Anterior cingulate cortex (tissue), 58 donors: ENCODE measurements at places on chromosomes 16 and 17.

GRCh38 chr17:17810084-17810894, 26.5 kb downstream of the SREBF1 start:
- DNase-seq, result no peak

GRCh38 chr17:70270554-70270953, 101.2 kb downstream of the KCNJ2 start:
- DNase-seq, result no peak

DNA sequence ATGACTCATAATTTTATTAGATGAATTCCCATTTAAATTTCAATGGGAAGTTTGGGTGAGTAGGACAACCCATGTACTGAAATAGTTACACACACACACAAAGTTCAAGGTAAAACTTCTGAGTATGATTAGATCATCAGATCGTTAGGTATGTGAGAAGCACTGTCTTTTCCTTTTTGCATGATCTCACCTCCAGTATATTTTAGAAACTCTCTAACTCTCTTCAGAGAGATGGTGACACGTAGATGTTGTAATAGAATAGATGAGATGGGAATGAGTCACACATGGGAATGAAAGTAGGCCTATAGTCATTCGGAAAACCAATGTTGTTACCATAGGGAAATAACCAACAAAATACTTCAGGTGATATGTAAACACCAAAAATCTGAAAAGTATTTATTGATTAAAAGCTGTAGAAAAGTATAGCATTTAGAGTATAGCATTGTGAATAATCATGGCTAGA, 22.2 kb downstream of the KRT23 start:
- DNase-seq, result no peak

GRCh38 chr17:66930933-66931332, 33.6 kb upstream of the CACNG4 start:
- no peak for DNase-seq

DNA sequence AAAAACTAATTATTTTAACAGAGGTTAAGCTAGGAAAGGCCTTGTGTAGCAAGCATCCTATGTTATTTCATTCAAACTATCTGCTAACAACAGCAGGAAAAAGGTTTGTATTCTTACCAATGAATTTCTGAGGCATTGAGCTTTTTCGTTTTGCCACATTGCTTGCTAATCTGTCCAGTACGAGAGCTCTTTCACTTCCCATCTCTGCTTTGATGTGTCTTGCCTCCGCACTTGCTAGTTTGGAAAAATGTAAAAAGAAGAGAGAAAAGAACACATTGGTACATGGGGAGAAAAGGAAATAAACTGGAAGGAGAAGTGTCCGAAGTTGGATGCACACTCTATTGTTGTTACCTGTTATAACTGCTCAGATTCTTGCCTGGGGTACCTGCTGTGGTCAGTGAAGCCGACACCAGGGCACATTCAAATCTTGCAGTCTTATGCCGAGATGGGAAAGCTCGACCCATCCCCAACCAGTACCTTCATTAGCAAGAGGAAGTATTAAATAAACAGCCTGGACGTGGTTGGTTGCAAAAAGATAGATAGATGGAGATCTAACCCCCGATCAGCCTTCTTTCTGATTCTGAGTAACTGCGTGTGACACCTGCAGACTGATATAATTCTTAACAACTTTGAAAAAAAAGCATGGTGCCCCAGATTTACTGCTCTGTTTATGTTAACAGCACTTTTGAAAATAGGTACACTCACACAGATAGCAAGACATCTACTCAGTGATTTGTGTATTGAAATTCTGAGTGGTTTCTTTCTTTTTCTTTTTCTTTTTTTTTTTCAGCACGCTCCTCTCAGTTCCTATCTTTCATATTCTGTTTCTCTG, 40.0 kb downstream of the GRB7 start:
- no peak for DNase-seq

DNA sequence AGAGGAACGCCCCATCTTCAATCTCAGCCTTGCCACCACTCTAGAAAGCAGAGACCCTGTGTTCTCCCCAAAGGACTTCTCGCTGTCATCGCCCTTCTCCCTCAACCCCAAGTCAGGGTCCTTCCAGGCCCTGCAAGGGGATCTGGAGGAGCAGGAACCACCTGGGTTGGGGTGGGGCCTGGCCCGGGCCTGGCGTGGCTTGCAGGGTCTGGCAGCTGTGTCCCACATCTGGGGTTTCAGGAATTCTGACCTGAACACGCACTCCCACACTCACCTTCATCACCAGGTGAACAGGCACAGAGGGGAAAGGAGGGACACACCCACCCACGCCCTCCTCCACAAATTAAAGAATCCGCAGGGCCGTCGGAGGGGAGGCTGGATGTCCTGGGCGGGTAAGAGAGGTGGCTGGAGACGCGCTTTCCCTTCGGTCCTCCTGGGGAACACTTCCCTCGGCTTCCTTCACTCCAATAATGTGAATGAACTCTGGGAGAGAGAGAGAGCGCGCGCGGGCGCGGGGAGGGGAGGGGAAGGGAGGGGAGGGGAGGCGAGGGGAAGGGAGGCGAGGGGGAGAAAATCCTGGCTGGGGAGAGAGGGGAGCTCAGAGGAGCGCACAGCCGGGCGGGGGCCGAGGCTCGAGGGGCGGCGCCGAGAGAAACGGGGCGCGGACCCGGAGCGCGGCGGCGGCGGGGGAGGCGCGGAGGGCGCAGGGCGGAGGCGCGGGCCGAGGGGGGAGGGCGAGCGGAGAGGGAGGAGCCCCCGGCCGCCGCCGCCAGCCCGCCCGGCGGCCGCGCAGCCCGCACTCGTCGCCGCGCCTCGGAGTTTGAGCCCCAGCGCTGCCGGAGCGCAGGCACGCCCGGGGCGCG, at the start of gene CACNG4:
Gene CACNG4, plus strand, starts transcription at position 799 of the 863 bp plus-strand sequence. CDS start 205 bp downstream, outside the sequence.
- no peak for DNase-seq
